ENCODE measurements at places on chromosomes 11 and 22.
A peak's percentile ranks its signal among the peaks of the same experiment; 100 is the strongest.

GRCh38 chr11:116990061-116990473 lies 108.2 kb downstream of the SIK3 start:
- DNase-seq = no peak

DNA sequence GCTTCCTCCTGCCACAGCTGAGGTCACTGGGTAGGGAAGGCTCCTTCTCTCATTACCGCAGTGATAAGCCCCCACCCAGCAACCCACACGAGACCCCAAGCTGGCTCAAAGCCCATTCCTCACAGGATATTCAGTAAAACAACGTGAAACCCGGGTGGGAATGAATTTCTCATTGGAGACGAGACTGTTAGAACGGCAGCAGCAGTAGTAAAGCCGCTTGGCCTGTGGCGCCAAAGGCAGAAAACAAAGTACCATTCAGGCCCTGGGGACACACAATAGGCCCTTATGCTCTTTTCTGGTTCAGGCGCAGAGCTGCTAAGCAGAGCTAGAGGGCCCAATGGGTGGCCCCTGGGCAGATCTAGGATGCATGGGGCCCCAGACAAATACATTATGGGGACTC lies 45.3 kb downstream of the PC start:
- DNase-seq = no peak

GRCh38 chr11:107118025-107118720 lies 99.9 kb upstream of the GUCY1A2 start:
- no peak for DNase-seq

DNA sequence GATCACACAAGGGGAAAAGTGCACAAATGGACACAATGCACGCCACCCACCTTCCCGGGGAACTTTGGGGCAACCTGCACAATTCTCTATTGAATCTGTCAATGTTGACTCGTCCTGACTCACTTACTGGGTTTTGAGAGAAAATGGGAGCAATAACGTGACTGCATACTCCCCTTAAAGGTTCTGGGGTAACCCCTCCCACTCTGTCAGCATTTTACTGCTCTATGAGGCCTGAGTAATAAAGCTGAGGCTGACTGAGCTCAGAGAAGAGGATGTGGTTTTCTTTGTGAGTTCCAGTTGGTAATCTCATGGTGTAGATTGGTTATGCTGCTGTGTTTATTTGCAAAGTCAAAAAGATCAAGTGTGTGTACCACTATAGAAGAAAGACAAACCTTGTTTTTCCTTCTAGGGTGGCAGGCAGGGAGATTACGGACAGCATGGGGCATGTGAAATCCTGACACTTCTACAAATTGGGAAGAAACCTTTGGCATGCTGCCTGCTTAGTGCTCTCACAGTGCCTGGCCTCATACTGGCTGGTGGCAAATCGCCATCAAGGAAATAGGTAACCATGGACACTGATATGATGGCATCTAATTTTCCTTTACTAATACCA lies 16.1 kb upstream of the APOA1 start:
- peak; percentile 73 for DNase-seq

GRCh38 chr11:65377036-65377435 lies 5.4 kb downstream of the SLC25A45 start:
- DNase-seq = no peak

GRCh38 chr11:17388609-17389210 lies at the start of gene KCNJ11:
Gene KCNJ11 (minus strand): TSS chr11:17388659. CDS start chr11:17388091, 568 bp downstream.
- DNase-seq = no peak

DNA sequence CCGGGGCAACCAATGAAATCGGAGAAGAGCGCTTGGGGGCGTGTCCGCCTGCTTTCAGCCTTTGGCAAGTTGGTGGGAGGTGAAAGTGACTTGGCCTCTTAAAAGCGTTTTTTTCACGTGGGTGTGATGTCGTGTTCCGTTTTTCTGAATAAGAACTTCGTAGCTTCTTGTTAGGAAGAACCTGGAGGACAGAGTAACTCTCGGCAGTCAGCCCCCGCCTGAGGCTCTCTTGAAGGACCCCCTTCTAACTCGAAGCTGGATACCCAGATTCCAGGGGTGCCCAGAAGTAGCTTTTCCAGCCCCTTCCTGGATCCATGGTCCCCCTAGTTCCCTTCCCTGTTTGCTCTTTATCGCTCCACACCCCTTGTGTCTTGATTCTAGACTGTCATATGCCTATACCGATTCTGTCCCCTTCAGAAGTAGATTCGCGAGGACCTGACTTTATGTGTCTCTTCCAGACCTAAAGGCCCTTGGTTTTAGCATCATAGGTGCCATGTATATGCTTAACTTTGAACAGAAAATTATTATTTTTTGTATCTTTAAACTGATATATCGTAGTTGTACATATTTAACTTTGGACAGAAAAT lies 915 bp upstream of the OSBP start:
- no peak for DNase-seq

DNA sequence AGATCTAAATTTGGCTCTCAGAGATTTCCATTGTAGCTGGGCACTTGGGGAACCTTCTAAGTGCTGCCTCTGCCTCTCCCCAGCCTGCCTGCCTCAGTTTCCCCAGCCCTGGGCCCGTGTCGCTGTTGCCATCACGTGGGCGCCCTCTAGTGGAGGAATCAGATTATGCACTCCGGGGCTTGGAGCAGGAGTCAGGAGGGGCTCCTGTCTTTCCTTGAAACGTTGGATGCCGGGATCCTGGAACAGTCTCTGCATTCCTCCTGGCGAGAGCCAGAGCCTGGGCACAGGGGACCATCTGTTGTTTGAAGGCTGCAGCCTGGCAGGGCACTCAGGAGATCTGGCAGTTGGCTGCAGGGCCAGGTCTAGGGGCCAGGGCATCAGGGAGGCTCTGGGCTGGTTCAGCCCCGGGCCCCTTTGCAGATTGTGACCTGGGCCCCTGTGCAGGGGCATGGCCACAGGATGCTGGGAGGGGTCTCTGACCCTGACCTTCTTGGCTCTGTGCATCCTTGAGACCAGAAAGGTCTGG lies 71.6 kb downstream of the LRP5 start:
- DNase-seq = peak; percentile 11

GRCh38 chr11:41457216-41458014 lies 2.0 kb downstream of the LRRC4C start:
- DNase-seq = no peak

GRCh38 chr11:128533472-128533871 lies 53.9 kb downstream of the ETS1 start:
- no peak for DNase-seq

DNA sequence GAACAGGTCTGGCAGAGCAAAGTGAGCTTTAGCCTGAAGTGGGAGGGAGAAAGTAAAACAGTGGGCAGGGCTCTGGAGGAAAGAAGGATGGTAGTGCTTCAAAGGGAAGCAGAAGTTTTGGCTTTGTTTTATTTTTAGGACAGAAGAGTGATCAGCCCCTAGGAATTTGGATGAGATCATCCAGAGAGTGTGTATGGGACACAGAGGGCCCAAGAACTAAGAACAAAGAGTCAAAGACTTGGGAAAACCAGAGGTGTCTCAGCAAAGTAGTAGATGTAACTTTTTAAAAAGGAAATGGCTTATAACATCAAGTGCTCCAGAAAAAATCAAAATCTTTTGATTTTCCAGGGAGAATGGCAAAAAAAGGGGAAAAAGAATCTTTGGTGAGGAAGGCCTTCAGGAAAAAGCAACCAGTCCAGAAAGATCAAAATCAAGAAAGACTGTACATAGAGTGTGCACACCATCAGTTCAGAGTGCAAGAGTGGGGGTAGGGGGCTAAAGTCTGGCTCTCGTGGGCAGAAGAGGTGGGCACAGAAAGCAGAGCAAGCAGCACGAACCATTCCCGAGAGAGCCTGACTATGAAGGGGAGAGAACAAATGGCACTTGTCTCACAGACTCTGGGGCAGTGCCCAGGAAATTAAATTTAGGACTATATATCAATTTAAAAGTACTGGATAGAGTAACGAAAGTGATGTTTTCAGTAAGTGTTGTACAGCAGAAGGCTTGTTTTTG lies 30.0 kb downstream of the MAPK1 start:
- DNase-seq = peak; percentile 6

GRCh38 chr11:76325185-76325584 lies 55.7 kb downstream of the THAP12 start:
- DNase-seq = no peak

DNA sequence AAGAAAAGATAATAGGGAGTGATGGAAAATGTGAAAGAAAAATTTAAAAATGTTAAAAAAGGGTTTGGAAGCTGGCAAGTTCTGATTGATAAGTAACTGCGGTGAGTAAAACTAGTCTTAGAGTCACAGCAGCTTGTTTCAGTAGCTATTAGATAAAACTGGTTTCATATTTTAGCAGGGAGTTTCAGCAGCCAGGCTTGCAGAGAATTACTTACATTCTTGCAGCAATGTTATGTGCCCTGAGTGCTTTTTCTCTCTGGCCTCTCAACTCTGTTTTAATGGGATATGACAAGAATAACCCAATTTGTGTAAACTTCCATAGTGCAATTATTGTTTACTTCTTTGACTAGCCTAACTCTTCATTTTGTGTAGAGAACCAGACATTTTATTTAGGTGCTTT lies 33.6 kb downstream of the PPME1 start:
- no peak for DNase-seq

Data from T1000 (cell line).